ENCODE measurements at places on chromosomes 16 and 17.

- DNase-seq, result no peak
Observed at GRCh38 chr17:28871056-28871579, 16.3 kb downstream of the ERAL1 start.

DNA sequence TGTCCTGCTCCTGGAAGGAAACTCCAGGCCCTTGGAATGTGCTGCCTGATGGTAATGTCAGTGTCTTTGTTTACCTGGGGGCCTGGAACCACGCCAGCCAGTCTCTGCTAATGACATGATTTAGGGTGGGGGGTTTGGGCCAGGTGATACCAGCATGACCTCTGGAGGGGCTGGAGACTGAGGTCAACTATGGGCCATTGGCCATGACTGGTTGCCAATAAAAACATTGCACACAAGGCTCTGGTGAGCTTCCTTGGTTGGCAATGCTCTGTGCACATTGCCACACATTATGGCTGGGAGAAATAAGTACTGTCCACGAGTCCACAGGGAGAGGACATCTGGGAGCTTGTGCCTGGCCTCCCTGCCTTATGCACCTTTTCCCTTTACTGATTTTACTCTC lies 52.5 kb downstream of the LITAF start:
- no peak for DNase-seq

DNA sequence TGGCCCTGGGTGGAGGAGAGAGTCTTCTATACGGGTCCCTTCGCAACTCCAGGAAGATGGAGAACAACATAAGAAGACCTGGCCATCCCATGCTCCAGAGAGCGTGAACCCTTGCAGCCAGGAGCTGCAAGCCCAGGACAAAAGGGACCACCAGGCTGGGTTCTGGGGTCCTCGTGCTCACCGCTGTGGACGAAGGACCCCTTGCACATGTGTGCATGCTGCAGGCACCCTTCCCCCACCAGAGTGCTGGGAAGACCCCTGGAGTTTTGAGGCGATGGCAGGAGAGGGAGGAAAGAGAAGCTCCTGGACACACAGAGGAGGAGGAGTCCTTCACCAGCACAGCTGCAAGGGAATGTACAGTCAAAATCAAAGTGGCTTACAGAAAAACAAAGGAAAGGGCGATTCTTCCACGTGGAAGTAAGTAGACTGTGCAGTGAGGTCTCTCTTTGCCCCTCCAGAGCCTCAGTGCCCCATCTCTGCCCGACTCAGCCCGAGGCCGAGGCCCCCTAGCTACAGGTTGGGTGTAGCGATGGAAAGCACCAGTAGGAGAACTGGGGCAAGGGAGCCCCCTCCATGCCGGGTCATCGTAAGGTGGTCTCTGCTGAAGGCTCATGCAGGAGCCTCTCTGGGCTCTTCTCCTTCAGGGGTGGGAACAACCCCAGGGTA lies 51.3 kb downstream of the PIMREG start:
- no peak for DNase-seq

- DNase-seq, result no peak
Observed at GRCh38 chr16:990516-991291, 9.1 kb downstream of the SOX8 start.

GRCh38 chr16:89375686-89376085 lies 114.7 kb downstream of the ANKRD11 start:
- no peak for DNase-seq

GRCh38 chr16:55499951-55500529 lies 8.8 kb upstream of the LPCAT2 start:
- peak; percentile 86 for DNase-seq

GRCh38 chr16:54475019-54475601 lies 188.5 kb upstream of the IRX3 start:
- no peak for DNase-seq

GRCh38 chr17:6299275-6299674 lies 135.6 kb downstream of the AIPL1 start:
- DNase-seq, result no peak

- no peak for DNase-seq
Observed at GRCh38 chr16:50001144-50001543, 23.9 kb upstream of the CNEP1R1 start.

DNA sequence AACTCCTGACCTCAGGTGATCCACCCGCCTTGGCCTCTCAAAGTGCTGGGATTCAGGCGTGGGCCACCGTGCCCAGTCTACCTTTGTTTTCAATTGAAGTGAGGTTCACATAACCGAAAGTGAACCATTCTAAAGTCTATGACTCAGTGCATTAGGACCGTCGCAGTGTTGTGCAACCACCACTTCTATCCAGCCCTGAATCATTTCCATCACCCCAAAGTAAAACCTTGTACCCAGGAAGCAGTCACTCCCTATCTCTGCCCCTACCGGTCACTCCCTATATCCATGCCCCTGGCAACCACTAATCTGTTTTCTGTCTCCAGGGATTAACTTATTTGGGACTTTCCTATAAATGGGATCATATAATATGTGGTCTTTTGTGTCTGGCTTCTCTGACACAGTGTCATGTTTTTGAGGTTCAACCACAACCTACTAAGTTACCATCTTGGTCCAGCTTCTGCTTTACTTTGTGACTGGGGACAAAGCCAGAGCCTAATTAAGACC lies 28.3 kb upstream of the CDC42EP4 start:
- peak; percentile 90 for DNase-seq

DNA sequence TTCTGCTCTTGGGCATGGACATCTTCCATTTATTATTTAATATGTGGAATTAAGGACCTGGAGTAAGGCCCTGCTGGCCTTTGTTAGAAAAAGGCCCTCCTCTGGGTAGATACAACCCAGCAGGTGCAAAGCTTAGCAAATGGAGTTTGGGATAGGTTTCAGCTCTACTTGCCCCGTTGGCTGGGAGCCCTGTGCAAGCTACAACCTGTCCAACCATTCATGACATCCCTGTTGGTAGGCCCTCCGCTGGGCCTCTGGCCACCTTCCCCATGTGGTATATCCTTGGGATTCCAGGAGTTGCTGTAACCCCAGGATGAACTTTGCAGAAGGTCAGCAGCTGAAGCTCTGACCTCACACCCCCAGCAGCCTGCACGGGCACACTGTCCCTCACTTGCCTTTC lies 6.4 kb downstream of the NGFR start:
- no peak for DNase-seq

GRCh38 chr17:82231562-82232321 lies 2.9 kb downstream of the SLC16A3 start:
- DNase-seq, result no peak

- peak; percentile 13 for DNase-seq
Observed at GRCh38 chr16:31072540-31073141, 1.4 kb downstream of the ZNF668 start.

GRCh38 chr16:15446901-15447300 lies 12.5 kb downstream of the BMERB1 start:
- no peak for DNase-seq

GRCh38 chr16:4404247-4404966 lies 12.0 kb downstream of the CORO7 start:
- DNase-seq, result peak; percentile 56

- DNase-seq, result no peak
Observed at GRCh38 chr17:37592291-37592690, 16.9 kb downstream of the SYNRG start.

DNA sequence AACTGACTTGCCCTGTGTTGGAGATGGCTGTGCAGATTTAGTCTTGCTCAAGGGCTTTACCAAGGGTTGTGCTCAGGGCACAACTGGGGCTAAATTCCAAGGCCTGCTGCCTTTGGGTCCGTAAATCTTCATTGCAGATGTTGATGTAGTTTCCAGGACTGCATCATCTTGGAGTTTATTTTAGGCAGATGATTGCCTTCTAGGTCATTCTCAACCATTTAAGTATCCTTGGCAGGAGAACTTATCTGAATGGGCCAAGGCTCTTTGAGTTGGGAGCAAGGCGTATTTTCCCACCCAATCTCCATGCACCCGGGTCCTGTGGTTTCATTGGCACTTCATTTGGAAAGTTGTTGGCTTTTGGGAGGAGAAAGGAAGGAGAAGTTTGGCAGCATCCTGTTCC lies 200.3 kb downstream of the MSI2 start:
- no peak for DNase-seq

GRCh38 chr17:18033442-18034099 lies 5.4 kb downstream of the ATPAF2 start:
- DNase-seq, result peak; percentile 81

- DNase-seq, result no peak
Observed at GRCh38 chr17:57132663-57133062, 47.6 kb downstream of the AKAP1 start.

- no peak for DNase-seq
Observed at GRCh38 chr17:64401941-64402340, 11.3 kb upstream of the PECAM1 start.

DNA sequence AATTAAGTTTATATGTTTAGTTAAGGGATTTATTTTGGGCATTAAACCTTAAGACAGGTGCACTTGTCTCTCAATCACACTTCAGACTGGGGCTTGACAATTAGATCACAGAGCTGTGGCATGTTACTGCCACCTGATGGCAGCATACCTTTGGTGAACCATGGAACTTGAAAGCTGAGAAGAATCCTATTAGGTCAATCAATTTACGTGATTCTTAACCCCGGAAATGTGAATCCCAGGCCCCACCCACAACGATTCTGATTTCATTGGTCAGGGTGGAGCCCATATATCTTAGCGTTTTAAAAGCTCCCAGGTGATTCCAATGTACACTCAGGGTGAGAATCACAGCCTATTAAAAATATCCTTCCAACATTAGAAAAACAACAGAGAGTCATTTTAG lies 91.0 kb downstream of the GSG1L start:
- peak; percentile 60 for DNase-seq

DNA sequence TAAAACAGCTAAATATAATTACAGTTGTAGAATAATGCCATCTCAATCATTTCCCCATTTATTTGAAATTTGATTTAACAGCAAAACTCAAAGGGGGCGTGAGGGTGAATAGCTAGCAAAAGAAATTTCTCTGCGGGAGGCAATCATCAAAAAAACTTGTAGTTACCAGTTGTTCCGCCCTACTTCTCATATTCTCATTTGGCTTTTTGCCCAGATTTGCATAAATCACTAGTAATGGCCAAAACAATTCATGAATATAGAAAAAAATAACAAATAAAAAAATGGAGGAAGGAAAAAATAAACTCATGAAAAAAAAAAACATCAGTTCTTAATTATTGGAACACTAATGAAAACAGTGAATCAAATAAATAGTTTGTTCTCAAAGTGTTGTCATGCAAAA lies 722.6 kb upstream of the KIF2B start:
- DNase-seq, result no peak

- DNase-seq, result peak; percentile 61
Observed at GRCh38 chr17:5780476-5780875, 196.2 kb upstream of the NLRP1 start.

DNA sequence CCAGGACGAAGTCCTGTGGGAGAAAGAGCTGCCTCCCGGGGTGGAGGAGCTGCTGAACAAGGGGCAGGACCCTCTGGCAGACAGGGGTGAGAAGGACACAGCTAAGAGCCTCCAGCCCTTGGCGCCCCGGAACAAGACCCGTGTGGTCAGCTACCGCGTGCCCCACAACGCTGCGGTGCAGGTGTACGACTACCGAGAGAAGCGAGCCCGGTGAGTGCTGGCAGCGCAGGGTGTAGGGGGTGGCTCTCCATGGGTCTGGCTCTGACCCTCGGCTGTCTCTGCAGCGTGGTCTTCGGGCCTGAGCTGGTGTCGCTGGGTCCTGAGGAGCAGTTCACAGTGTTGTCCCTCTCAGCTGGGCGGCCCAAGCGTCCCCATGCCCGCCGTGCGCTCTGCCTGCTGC lies 21.4 kb downstream of the MVP start:
- DNase-seq, result no peak

- DNase-seq, result no peak
Observed at GRCh38 chr16:52705122-52705521, 158.2 kb upstream of the TOX3 start.

GRCh38 chr17:75872434-75873351 lies 5.7 kb downstream of the TRIM47 start:
- DNase-seq, result peak; percentile 87

DNA sequence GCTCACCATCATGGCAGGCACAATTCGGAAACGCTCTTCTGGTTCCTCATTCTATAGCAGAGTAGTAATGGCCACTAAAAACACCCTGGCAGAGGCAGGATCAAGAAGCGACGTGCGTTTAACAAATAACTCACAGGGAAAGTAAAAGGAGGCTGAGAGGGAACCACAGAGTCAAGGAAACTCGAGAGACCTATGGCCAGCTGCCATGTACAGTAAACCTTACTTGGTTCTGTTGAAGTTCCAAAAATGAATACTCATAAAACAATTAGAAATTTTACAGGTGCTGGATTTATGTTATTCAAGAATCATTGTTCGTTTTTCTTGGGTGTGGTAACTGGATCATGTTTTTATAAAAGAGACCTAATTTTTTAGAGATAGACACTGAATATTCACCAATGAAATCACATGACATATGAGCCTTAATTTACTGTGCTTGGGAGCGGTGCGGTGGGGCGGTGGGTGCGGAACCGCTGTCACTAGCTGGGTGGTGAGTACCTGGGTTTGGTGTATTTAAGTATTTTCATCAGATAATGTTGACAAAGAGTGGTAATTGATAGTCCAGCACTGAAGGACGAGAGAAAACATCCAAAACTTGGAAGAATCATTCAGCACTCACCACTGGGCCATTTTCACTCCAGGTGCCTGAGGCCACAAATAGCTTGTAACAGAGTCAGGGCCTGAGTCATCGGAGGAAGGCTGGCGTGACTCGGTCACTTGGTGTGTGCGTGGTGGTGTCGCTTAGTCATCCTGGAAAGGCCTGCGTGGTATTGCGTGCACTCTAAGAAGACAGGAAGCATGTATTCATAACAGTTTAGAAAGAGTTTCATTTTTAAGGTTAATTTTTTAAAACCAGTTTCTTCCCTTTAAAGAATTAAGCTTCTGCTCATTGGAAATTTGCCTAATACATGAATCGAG lies 135.4 kb upstream of the CHMP6 start:
- DNase-seq, result peak; percentile 94

- DNase-seq, result no peak
Observed at GRCh38 chr17:82434216-82434565, 15.8 kb upstream of the OGFOD3 start.

GRCh38 chr17:66446419-66446818 lies 144.0 kb downstream of the PRKCA start:
- DNase-seq, result no peak

GRCh38 chr17:50289991-50290702 lies 15.9 kb downstream of the TMEM92 start:
- peak; percentile 88 for DNase-seq

GRCh38 chr16:65118871-65119270 lies 3.0 kb downstream of the CDH11 start:
- DNase-seq, result no peak

- DNase-seq, result no peak
Observed at GRCh38 chr17:76830987-76831715, 37.1 kb upstream of the MGAT5B start.

- no peak for DNase-seq
Observed at GRCh38 chr17:65071861-65072260, 15.3 kb upstream of the GNA13 start.

- DNase-seq, result no peak
Observed at GRCh38 chr17:7208754-7209460, 10.7 kb downstream of the DLG4 start.

DNA sequence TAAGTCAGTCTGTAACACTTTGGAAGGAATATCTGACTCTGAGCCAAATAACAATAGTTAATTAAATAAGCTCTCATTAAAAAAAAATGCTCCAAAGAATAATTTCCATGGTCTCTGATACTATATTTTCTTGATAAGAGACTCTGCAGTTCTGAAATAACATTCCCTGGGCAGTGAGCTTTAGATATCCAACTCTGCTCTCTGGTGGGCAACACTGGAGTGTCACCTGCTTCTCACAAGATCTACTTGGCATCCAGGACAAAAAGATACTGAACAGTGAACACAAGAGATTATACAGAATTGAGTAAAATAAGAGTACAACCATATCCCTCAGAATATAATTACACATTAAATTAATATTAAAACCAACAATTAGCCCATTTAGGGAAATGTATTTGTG lies 13.7 kb downstream of the BLMH start:
- DNase-seq, result no peak

- DNase-seq, result peak; percentile 41
Observed at GRCh38 chr17:69501591-69502468, 87.3 kb downstream of the MAP2K6 start.
